ENCODE measurements at places on chromosomes 3 and 15. TPM values are rescaled to one million over a fixed set of nuclear protein-coding genes. Genes with fewer than 3 reads are reported as not detected.

DNA sequence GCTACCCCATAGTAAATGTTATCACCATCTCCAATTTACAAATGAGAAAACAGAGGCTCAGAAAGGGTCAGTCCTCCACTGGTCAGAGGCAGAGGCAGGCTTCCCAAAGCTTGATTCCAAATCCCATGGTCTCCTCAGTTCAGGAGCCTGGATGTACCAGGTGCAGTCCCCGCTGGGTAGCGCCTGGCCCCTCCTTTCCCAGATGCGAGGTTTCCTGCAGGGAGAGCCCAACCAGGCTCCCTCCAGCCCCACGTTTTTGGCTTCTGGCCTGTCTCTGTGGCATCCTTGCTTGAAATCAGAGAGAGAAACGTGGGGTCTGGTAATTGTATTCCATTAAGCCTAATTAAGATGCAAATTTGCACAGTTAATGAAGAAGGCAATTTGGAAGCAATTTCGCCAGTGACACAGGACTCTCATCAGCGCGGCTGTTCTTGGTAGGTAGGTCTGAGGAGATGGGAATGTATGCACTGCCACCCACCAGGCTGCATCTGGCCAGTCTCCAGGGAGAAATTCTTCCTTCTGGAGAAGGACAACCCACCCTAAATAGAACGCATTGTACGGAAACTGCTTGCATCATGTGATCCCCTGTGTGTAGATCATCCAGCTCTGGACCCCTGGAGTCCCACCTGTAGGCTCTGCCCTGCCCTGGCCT is 50.5 kb downstream of the HRH1 start:
- H3K4me1 ChIP-seq, result no peaks in the 10 kb centered on the region
- no peak overlapping the region for H3K27ac ChIP-seq
- H3K27me3 ChIP-seq, result no peaks in the 10 kb centered on the region
- DNase-seq, result no peak
- H3K4me3 ChIP-seq, result no peak overlapping the region
- no peaks in the 10 kb centered on the region for H3K36me3 ChIP-seq

GRCh38 chr3:67388738-67389137 is 265.7 kb downstream of the SUCLG2 start:
- H3K36me3 ChIP-seq, result no peaks in the 10 kb centered on the region
- H3K27ac ChIP-seq, result no peak overlapping the region
- no peaks in the 10 kb centered on the region for H3K4me1 ChIP-seq
- no peaks in the 10 kb centered on the region for H3K27me3 ChIP-seq
- DNase-seq, result no peak

Gene ASB7
- 5.0 TPM for total RNA-seq

- DNase-seq, result no peak
- H3K4me3 ChIP-seq, result no peak overlapping the region
- H3K36me3 ChIP-seq, result no peaks in the 10 kb centered on the region
- no peaks in the 10 kb centered on the region for H3K27me3 ChIP-seq
Measured at GRCh38 chr3:59558906-59559720, 509.3 kb upstream of the CFAP20DC start.

Gene VGLL3
- total RNA-seq, result 4.1 TPM
